Cerebellar nuclear complex (tissue), 1 donor: ENCODE measurements at places on chromosomes 11 and 22.

GRCh38 chr11:6646071-6646470 lies 9.5 kb downstream of the DCHS1 start:
- DNase-seq = no peak

DNA sequence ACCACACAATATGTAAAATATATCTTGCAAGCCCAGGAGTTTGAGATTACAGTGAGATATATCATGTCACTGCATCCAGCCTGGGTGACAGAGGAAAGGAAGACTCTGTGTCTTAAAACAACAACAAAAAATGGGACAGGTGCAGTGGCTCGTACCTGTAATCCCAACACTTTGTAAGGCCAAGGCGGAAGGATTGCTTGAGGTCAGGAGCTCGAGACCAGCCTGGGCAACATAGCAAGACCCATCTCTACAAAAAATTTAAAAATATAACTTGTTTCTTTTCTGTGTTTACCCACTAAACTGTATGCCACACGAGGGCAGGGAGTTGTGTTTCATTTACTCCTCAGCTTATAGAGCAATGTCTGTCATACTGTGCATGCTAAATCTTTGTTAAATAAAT lies 3.1 kb downstream of the ZNF280A start:
- no peak for DNase-seq

DNA sequence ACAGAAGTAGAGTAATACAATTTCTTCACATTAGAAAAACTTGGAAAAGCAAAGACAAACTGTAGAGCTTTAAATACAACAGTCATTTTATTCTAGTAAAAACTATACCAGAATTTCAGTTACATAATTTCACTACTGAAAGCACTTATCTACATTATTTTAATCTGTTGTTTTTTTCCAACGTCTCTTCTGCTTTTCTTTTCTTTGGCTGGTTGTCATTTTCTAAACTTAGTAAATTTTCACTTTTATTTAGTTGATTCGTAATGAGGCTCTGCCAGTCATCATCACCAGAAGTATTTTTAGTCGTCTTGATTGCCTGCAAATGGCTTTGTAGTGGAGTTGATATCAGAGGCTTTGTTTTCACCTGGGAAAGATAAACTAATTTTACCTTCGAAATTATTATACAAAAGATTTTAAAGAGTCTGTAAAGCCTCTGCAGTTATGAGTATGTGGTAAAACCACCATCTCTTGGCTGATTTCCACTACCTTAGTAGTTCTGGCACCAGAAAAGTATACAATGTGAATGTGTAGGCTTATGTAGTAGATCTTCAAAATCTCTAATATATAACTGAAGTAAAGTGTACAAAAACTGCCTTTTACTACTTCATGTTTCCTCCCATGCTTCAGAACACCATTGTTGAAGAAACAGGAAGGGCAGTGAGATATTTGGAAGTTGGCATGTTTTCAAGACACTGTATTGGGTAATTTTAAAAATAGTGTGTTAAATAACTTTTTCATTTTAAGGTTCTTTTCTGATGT lies 19.2 kb downstream of the EIF3M start:
- DNase-seq = no peak

DNA sequence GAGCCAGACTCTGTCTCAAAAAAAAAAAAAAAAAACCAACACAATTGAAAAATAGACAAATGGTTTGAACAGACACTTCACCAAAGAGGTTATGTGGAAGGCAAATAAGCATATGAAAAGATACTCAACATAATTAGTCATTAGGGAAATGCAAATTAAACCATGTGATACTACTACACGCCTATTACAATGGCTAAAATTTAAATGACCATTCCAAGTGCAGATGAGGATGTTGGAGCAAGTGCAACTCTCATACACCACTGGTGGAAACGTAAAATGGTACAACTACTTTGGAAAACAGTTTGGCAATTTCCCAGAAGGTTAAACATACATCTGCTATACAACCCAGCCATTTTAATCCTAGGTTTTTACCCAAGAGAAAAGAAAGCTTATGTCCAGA lies 24.3 kb downstream of the EIF4ENIF1 start:
- DNase-seq = no peak

DNA sequence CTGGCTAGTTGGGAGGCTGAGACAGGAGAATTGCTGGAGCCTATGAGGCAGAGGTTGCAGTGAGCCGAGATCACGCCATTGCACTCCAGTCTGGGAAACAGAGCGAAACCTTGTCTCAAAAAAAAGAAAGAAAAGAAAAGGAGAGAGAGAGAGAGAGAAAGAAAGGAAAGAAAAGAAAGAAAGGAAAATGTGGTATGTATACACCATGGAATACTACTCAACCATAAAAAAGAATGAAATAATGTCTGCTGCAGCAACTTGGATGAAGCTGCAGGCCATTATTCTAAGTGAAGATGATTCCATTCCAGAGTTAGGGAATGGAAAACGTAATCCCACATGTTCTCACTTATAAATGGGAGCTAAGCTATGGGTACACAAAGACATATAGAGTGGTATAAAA lies 30.8 kb downstream of the TTC28 start:
- no peak for DNase-seq
